ENCODE measurements at places on chromosomes 6 and 20.

- DNase-seq, result no peak
Measured at GRCh38 chr6:52994839-52995088, 320 bp downstream of the GSTA4 start.

DNA sequence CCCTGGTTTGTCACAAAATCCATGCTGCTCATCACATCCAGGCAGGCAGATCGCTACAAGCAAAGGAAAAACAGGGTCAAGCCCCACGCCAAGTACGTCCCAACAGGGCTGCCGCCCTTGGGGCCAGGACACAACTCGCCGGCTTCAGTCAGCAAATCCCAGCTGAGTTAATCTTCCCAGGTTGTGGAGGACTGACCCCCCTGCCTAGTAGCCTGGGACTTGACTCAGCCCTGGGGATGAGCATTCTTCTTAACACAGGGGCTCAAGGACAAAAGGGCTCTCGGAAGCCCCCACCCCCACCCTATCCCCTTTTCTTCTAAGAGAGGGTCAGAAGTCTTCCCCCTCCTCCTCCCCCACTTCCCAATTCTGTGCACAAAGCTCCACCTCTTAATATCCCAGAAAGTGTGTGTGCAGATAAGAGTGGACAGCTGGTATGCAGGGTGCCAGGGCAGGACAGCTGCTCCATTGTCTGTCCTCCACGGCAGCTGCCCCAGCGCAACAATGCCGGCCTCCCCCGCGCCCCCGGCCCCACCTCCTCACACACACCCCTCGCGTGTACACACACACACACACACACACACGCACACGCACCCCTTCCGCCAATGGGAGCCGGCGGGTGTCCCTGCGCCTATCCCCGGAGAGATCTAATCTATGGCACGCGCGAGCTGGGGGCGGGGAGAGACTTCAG lies 4.5 kb downstream of the DLL1 start:
- no peak for DNase-seq

- no peak for DNase-seq
Measured at GRCh38 chr20:56383334-56383733, 8.7 kb downstream of the AURKA start.

GRCh38 chr20:30288346-30288745 lies 969.1 kb upstream of the DEFB115 start:
- DNase-seq, result no peak

DNA sequence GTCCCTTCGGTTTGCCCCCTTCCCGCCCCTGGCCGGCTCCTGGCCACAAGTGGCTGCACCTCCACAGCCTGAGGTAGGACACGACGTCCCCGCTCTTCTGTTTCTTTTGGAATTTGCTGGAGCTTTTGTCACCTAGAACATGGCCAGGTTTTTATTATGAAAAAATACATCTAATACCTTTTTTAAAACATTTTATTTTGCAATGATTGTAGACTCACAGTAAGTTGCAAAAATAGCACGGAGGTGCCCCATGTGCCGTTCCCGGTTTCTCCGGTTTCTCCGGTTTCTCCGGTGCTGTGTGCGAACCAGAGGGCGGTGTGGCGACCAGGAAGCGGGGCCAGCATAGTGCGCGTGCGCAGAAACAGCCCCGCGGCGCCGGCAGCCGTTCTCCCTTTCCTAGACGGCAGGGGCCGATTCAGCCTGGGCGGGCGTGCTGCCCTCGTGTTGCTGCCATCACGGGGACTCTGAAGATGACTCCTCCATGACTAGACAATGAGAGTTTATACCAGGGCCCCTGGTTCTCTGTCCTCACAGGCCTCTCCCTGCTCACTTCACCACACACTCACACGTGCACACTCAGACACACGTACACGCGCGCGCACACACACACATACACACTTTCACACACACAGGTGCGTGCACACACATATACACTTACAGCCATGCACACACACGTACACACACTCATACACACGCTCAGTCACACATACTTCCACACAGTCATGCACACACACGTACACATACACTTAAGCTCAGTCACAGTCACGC lies 102.1 kb downstream of the TMEM242 start:
- peak; percentile 61 for DNase-seq

- DNase-seq, result no peak
Measured at GRCh38 chr6:66032626-66033025, 325.6 kb upstream of the EYS start.

- no peak for DNase-seq
Measured at GRCh38 chr6:168920289-168920688, 333.4 kb downstream of the THBS2 start.

GRCh38 chr6:16200321-16200883 lies 38.0 kb upstream of the GMPR start:
- DNase-seq, result no peak

DNA sequence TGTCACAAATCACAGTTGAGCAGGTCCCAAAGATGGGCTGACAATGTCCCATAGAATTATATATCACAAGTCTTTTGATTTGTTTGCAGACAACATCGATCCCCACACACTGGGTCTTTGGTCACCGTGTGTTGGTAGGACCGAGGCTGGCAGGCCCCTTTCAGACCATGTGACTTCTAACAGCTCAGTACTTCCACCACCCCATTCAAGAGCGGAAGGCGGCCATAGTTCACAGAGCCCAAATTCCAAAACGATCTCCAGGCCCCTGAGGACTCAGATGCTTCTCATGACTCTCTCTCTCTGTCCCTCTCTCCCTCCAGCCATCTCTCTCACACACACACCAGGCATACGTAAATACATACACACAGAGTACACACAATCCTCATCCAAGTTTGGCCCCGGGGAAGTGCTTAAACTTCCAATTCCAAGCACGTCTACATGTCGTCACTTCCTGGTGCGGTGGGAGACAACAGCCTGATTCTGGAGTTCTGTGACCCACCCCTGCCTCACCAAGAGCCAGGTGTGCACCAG lies 155.9 kb upstream of the INSM1 start:
- DNase-seq, result no peak

- DNase-seq, result no peak
Measured at GRCh38 chr6:158191032-158191431, 22.9 kb downstream of the GTF2H5 start.

DNA sequence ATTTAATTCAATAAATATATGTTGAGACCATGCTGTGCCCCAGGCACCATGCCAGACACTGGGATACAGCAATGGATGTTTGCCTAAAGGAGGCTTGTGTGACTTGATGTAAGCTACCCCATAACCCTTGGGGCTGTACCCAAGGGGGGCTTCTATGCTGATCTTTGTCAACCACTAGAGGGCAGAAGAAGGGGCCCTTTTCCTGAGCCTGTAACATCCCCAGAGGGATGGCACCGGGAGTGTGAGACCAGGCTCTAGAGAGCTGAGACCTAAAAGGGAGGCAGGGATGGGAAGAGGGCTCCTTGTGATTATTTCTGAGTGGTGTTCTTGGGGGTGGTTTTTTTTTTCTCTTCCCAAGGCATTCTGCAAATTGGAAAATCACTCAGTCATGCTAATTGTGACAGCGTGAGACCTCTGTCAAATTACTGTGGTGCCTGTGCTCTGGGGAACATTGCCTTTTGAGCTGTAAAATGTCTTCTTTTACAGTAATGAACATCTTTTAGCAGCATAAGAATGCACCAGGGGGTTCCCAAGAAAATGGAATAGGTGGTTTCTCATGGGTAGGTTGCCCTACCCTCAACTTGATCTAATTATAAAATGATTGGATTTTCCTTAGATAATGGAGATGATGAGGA lies 138.7 kb upstream of the SLC24A3 start:
- no peak for DNase-seq
